ENCODE measurements at places on chromosomes 4 and X.

- DNase-seq, result peak; percentile 22
Measured at GRCh38 chrX:67734111-67734753, 190.4 kb downstream of the AR start.

GRCh38 chrX:49166914-49167739 lies 4.6 kb downstream of the MAGIX start:
- DNase-seq, result peak; percentile 36

DNA sequence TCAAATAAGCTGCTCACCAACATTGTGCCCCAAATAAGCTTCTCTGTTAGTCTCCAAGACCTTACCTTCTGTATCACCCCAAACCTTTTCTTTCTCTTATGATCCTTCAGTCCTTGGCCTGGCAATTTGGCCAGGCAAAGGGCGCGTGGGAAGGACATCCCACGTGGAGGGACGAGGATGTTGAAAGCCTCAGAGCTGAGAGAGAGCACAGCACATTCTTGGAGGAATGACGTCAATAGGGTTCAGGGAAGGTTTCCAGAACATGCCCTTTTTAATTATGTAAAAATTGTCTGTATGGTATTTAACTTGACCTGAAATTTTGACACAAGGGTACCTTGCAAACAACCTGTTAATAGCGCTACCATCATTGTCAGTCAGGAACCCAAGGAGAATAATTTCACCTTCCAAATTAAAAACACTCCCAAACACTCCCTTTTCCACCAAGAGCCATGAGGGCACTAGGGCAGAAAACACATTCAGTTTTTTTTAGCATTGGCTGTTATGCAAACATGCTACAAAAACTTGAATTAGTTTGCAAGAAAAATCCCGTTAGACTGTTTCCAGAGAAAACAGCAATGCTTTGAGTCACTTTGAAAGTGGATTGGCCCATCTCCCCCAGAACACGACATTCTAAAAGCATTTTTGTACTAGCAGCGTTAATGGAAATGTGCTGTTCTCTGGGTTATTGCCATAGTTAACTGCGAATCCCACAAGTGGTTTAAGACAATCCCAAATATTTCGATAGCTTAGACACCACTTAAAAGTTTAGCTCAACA lies 183.2 kb upstream of the PUDP start:
- DNase-seq, result no peak

GRCh38 chr4:152997288-152997687 lies 61.2 kb downstream of the FHDC1 start:
- DNase-seq, result no peak

DNA sequence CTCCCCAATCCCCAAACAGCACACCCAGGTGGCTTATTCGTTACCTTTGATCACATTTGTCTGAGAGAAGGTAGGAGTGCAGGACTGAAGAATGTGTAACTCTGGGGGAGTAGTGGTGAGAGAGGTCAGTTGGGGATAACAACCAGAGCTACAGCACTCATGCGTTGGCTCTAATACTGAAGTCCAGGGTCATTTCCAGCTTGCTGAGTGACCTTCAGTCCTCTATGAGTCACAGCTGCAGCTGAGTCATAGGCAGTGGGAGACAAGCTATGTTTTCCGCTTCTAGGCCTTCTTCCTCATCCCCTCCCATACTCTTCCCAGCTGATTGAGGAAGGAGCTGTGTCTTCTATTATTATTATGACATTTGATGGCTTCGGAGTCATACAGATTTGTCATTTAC lies 31.6 kb upstream of the CT47C1 start:
- no peak for DNase-seq

DNA sequence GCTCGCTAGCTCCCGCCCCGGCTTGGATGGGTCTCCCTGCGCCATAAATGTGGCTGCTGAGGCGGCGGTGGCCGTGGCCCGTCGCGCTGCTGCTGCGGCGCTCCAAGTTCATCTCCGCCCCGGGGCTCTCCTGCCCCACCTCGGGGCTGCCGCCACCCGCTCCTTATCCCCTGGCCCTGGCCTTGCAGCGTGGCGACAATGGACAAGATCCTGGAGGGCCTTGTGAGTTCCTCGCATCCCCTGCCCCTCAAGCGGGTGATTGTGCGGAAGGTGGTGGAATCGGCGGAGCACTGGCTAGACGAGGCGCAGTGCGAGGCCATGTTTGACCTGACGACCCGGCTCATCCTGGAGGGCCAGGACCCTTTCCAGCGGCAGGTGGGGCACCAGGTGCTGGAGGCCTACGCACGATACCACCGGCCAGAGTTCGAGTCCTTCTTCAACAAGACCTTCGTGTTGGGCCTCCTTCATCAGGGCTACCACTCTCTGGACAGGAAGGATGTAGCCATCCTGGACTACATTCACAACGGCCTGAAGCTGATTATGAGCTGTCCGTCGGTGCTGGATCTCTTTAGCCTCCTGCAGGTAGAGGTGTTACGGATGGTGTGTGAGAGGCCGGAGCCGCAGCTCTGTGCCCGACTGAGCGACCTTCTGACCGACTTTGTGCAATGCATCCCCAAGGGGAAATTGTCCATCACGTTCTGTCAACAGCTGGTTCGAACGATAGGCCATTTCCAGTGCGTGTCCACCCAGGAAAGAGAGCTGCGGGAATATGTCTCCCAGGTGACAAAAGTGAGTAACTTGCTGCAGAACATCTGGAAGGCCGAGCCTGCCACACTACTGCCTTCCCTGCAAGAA lies 763 bp downstream of the USP38 start:
- no peak for DNase-seq

DNA sequence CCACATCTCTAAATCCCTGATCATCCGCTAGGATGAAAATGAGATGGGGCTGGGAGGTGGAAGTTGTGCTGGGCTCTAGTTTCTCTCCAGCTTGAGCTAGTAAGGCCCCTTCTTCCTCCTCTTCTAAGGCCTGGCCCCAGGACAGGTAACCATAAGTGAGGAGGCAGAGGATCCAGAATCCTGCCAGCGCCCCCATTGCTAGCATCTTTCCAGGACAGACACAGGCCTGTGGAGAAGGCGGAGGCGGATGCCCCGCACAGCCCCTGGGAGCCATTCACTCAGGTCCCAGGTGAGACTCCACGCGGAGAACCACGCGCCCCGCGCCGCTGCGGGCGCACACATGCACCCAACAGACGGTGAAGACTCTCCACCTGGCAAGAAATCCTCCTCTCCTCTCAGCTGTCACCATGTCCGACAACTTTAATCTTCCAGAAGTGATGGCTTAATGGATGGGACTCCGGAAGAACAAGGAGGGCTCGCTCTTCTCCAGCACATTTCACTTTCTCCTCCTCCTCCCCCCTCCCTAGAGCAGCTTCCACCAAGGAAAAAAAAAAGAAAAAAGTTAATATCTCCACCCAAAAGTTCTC lies 793 bp downstream of the ARSJ start:
- no peak for DNase-seq

GRCh38 chr4:10078481-10079233 lies 37.9 kb downstream of the WDR1 start:
- no peak for DNase-seq

GRCh38 chrX:17031827-17032226 lies 85.4 kb downstream of the REPS2 start:
- DNase-seq, result no peak

DNA sequence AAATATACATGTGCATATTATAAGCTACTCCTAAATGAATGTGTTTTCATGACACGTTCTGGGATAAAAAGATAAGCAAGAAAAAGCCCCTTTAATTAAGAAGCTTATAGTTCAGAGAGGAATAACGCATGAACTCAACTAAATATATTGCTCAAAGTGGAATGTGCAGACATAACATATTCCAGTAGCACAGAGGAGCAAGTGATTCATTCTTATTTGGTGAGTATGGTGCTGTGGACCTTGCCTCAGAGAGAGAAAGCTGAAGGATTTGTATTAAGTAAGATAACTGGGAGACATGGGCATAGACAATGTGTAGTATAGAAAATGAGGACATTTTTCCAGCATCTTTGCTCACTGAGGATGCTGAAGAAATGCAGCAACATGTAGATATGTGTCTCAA lies 76.8 kb downstream of the CFAP299 start:
- DNase-seq, result no peak

DNA sequence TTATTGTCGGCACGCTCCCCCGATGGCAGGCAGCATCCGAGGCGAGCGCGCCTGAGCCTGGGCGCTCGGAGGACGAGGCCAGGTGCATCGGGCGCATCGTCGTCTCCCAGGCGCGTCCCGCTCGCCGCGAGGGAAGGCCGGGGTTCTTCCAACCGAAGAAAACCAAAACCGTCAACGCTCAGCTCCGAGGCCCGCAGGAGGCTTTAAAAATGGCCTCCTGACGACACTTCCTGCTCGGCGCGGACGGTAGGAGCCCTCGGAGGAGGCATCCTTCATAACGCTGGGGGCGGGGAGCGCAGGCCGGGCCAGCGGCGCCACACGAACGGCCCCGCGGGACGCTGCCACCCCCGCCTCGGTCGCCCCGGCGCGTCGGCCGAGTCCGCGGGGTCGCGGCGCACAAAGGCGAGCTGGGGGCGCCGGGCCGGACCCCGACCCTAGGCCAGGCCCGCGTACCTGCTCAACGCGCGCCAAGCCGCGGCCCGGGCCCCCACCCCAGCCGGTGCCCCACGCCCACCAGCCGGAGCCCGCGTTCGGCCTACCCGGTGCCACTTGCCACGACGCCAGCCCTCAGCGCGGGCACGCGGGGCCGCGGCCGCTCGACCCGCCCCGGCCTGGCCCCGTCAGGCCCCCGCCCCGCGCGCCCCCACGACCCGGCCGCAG lies 501 bp downstream of the ZNF518B start:
- no peak for DNase-seq

DNA sequence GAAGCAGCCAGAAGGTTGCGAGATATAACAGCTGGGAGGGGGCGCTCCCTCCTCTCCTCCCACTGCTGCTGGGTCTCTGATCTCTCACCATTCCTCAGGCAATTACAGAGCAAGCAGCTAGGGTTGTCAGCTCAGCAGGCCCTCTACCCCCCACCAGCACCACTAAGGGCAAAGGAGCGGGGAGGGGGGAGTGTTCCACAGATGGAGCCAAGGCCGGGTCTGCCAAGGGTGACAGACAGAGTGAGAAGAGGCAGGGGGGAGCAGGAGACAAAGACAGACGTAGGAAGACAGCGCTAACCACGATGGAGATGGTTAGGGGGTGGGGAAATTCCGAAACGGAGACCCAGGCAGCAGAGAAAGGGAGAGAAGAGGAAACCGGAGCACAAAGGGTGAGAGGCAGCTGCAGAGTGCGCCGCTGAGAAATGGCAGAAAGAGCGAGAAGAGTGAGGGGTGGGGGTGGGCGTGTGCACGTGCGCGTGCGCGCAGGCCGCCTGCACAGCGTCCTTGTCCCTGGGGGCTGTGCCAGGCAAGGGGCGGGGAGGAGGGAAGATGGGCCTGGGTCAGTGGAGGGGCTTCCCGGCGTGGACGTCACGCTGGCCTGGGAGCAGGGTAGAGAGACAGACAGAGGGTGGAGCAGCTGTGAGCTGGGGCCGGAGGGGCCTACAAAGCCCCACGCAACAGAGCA lies 6.9 kb downstream of the L1CAM start:
- no peak for DNase-seq

GRCh38 chr4:18063079-18063478 lies 41.5 kb upstream of the LCORL start:
- DNase-seq, result no peak

DNA sequence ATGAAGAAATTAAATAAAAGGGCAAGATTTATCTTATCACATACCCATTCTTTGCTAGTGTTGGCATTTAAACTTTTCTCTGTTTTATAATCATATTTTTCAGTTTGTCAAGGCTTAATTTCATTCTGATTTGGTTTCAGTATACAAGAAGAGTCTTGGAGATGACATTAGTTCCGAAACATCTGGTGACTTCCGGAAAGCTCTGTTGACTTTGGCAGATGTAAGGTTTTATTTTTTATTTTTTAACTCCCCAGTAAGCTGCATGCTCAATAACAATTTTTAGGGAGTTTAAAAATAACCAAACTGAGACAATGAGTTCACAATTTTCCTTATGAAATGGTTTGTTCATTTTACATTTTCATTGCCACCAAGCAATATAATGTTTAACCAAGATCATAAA lies 39.8 kb downstream of the ANXA3 start:
- DNase-seq, result no peak

- no peak for DNase-seq
Measured at GRCh38 chrX:45807572-45808425, 607.1 kb upstream of the DIPK2B start.

DNA sequence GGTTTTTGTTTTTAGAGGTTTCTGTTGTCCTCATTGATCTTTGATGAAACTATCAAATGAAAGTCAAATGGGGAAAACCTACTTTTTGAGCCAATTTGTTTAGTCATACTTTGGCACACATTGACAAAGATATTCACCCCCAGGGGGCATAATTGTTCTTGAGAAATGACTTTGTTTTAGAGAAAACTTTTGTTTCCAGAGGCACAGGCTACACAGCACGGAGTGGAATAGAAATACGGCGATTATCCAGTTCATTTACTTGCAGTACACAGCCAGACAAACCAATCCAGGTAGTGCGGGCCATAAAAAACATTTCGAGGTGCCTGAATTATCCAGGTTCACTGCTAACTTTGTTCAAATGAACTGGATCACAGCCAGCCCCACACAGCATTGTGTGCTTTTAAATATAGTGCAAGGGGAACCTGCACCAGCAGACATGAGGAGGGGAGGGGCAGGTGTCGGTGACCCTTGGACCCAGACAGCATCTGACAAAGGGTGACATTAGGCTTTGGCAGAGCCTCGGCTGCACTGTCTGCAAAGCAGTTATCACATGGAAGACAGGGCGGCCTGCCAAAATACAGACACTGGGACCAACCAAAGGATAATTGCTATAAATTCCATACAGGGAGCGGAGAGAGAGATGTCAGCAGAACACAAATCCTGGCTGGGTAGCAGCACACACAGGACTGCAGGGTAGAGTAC lies 179.6 kb upstream of the NOCT start:
- DNase-seq, result no peak

GRCh38 chr4:143362349-143363046 lies 25.8 kb downstream of the GAB1 start:
- no peak for DNase-seq

GRCh38 chrX:111519215-111519614 lies 7.8 kb downstream of the SERTM2 start:
- DNase-seq, result no peak

GRCh38 chrX:57286507-57287251 lies at the start of gene FAAH2:
Gene FAAH2, plus strand, starts transcription at chrX:57286706. Its CDS starts 120 bp downstream, at chrX:57286826.
- DNase-seq, result no peak

GRCh38 chrX:152905081-152905420 lies 7.2 kb downstream of the ZNF185 start:
- no peak for DNase-seq

DNA sequence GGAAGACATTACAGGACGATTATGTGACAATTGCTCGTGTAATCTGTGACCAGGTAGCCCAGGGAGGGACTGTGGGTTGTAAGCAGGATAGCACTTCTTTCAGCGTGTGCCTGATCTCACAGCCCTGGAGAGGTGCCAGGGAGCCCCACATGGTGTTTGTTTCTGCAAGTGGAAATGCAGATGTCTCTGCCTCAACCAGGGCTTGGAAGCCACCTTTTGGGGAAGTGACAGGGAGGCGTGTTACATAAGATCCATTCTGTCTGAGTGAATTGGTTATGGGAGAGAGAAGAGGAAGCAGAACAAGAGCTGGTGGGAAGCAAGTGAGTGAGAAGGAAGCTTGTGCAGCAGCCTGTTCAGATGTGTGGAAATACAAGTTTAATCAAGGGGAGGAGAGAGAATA lies 104.5 kb upstream of the GATB start:
- DNase-seq, result peak; percentile 90
